GM23248 (cell line): ENCODE measurements at places on chromosomes 6 and 20. TPM values are rescaled to one million over a fixed set of nuclear protein-coding genes. Genes with fewer than 3 reads are reported as not detected.

DNA sequence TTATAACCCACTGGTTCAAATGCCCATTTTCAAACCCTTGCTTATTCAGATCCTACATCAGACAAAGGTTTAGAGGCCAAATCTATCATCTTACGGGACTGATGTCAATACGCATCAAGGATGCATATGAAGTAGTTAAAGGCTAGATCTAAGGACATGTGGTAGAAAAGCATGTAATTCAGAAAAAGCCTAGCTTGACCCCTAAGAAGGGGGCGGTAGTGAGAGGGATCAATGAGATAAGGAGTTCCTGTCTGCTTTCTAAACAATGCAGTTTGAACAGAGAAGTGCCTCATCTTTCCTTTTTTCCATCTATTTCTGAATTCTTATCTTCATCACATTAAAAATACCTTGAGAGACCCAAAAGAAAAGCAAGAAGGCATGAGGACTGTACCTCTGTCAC, 237.7 kb downstream of the ARHGAP18 start:
- no peak overlapping the region for H3K4me3 ChIP-seq
- no peaks in the 10 kb centered on the region for H3K4me1 ChIP-seq
- H3K27me3 ChIP-seq: no peaks in the 10 kb centered on the region
- H3K36me3 ChIP-seq: no peaks in the 10 kb centered on the region

DNA sequence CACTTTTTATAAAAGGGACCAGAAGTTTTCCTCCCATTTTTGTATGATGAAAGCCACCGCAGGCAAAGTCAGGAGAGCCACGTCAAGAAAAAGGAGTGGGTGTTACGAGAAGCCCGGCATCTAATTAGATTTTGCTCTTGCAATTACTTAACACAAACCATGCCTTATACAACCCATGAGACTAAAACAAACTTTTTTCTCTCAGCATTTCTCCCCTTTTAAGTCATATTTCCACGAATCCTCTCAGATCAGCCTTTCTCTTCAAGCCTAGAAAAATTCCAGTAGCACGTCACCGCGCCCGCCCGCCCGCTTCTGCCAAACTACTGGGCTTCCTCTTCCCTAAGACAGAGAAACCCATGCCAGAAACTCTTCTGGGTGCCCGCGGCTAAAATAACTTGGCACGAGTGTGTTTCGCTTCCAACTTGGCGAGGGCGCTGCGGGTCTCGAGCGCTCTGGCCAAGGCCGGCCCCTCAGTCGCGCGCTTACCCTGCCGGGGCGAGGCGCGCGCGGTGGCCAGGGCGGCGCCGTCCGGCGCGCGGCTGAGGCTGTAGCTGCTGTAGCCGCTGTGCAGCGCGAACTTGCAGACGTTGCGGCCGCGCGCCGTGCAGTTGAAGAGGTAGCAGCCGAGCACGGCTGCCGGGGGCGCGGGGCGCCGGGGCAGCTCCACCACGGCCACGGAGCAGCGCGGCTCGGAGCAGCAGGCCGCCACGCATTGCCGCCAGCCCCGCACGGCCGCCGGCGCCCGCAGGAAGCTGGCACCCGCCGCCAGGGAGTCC, 1.0 kb downstream of the LRP11 start:
- H3K4me1 ChIP-seq: peaks cover 40% of the 10 kb centered on the region
- peak overlapping the region; percentile 77 for H3K4me3 ChIP-seq
- H3K27ac ChIP-seq: peak overlapping the region; percentile 95
- no peaks in the 10 kb centered on the region for H3K27me3 ChIP-seq
- DNase-seq: peak; percentile 89

DNA sequence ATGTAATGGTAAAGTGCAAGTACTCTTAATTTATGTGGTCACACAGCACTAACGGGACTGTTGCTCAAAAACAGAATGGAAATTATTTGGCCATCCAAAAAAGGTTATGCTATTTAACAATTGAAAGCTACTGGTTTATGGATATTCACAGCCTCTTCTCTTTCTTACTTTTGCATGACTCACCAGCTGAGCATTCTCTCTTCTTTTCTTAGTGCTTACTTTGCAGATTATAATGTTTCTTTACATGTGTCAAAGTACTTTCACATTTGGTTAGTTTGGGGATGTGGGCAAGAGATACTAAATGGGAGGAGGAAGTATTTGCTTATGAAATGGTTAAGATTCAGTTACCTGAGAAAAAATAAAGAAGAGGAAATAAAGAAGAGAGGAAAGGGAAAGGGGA, 610.5 kb downstream of the HTR1B start:
- no peaks in the 10 kb centered on the region for H3K36me3 ChIP-seq
- no peak overlapping the region for H3K4me3 ChIP-seq
- H3K4me1 ChIP-seq: peaks cover 5% of the 10 kb centered on the region; the same call in 1 of the 2 replicates
- no peaks in the 10 kb centered on the region for H3K27me3 ChIP-seq
- DNase-seq: peak; percentile 45

DNA sequence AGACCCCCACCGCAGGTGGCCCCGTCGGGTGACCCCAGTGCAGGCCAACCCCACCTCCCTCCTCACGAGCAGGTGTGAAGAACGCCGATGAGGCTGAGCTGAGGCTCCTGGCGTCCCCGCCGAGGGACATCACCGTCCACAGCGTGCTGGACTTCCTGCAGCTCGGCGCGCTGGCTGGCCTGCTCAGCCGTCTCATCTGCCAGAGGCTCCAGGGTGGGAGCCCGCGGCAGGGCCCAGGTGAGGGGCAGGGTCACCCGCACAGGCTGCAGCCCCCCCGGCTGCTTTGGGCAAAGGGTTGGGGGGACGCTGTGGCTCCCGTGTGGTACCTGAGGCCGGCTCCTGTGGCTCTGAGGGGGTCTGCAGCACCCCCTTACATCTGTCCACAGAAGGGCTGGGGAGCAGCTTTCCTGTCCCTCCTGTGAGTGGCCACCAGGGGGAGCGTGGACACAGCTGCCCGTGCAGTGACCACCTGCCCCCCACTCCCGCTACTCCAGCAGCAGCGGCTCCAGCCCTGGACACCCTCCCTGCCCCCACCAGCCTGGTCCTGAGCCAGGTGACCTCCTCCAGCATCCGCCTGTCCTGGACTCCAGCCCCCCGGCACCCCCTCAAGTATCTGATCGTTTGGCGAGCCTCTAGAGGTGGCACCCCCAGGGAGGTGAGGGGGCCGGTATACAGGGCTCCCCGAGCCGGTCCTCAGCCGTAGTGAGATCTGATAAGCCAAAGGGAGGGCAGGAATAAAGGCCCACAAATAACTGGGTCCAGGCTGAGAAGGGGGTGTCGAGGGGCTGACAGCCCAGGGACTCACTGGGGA, 16.5 kb downstream of the COL20A1 start:
- H3K27me3 ChIP-seq: peaks cover 3% of the 10 kb centered on the region; the same call in 1 of the 2 replicates
- DNase-seq: peak; percentile 63
- no peak overlapping the region for H3K27ac ChIP-seq
- no peaks in the 10 kb centered on the region for H3K4me1 ChIP-seq
- no peak overlapping the region for H3K4me3 ChIP-seq

DNA sequence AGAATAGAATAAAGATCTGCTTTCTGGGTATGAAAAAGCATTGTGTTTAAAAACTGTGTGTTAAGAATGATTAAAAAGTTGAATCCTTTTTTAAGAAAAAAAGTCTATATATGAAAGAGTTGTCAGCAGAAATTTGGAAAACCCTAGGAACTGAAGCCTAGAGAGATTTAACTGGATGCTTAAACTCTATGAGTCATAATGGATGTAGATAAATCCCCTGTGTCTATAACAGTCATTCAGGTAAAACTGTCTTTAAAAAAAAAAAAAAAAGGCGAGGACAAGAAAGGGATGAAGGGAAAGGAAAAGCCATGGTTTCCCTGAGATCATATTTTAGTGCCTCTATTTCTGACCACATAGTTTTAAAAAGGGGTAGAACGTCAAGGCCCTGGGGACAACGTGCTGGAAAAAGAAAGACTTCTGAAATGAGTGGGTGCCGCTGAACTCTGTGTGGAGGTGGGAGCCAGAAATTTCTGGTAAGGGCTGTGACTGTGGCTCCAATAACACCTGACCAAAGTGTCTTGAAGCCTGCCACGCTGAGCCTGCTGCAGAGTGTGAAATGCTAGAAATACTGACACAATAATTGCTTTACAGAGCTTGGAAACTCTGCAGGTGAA, 302.6 kb upstream of the ARID1B start:
- no peak for DNase-seq
- H3K4me1 ChIP-seq: no peaks in the 10 kb centered on the region
- no peaks in the 10 kb centered on the region for H3K27me3 ChIP-seq
- no peak overlapping the region for H3K4me3 ChIP-seq

The HLA-DQA2 gene
- polyA plus RNA-seq: not detected in 2 replicates

The C20orf204 gene
- polyA plus RNA-seq: 0.09 and 0.14 TPM in 2 replicates

The DEFB118 gene
- polyA plus RNA-seq: not detected in 2 replicates

The SALL4 gene
- polyA plus RNA-seq: not detected in 2 replicates

The EYA4 gene
- polyA plus RNA-seq: 0.09 TPM in 1 of 2 replicates, not detected in the other
